ENCODE measurements at places on chromosomes 16 and 17.

GRCh38 chr16:75219838-75220237 is 1.1 kb downstream of the CTRB1 start:
- no peak for DNase-seq

DNA sequence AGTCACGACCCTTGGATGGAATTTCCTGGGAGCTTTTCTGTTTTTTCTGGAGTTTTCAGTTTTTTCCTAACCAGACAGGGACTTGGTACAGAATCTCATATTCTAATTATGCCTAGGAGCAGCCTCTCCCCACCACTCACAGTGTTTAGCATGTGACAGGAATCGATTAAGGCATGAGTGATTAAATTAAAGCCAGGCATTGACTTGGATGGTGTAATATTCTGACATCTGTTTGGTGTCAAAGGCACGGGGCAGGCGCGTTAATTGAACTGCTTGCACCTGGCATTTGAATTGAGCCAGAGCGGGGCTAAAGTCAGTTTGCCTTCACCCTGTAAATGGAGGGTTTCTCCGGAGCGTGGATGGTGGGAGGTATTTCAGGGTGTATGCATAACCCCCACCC is 11.9 kb downstream of the MAPT start:
- DNase-seq, result peak; percentile 14

DNA sequence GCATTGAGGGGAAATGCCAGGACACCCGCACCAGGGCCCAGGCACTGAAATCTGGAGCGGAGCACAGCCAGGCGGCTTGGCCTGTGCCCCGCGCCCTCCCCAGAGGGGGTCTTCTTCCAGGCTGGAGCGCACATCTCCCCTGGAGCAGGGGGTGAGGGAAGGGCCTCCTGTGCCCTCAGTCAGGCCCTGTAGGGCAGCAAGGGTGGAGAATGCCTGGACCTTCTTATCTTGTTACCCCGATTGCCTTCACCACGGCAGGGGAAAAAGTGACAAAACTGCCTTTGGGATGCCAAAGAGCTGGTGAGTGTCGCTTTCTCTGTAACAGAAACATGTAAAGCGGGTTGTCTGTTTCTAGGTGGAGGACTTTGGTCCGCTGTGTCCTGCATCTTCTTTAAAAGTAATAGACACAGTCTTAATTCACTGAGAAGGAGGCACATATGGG is 48.3 kb upstream of the BAHCC1 start:
- DNase-seq, result no peak

DNA sequence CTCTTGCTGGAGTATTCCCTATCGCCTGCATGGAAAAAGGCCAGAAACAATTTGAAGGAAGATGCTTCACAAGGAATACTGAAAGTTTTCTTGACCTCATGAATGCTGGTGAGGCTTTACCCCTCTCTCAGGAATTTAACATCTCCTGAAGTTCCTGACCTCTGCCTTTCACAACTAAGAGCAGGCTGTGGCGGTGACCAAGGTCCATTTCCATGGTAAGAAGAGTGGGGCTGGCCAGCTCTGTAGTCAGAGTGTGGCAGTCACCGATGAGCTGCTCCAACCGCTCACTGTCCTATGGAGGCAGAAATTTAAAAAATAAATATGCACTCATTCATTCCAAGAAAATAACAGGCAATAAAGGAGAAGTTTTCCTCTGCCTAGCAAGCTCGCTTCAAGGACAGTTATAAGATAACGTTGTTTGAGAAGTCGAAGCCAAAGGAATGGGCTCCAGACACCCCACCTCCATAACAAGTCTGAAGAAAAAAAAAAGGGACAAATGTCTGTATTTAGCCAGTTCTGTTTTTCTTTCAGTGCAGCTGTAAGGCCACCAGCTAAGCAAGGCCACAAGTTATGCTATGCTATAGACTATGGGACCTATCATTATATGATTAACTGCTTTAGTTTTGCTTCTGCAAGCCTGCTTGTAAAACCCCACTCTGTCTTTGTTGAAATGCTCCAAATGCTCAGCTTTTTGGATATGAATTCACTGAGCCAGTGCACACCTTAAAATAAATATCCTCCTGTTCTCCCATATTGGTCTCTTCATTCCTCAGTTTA is 6.0 kb upstream of the CCL4L2 start:
- DNase-seq, result no peak

DNA sequence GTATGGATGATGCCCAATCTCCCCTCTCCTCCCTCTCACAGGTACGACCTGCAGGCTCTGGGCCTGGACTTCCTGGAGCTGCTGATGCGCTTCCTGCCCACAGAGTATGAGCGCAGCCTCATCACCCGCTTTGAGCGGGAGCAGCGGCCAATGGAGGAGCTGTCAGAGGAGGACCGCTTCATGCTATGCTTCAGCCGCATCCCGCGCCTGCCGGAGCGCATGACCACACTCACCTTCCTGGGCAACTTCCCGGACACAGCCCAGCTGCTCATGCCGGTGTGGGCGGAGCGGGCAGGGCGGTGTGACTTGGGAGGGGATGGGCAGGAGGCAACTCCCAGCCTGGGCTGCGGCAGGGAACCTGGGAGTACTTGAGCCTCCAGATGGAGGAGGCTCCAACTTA is 18.1 kb downstream of the SPATA32 start:
- DNase-seq, result no peak

DNA sequence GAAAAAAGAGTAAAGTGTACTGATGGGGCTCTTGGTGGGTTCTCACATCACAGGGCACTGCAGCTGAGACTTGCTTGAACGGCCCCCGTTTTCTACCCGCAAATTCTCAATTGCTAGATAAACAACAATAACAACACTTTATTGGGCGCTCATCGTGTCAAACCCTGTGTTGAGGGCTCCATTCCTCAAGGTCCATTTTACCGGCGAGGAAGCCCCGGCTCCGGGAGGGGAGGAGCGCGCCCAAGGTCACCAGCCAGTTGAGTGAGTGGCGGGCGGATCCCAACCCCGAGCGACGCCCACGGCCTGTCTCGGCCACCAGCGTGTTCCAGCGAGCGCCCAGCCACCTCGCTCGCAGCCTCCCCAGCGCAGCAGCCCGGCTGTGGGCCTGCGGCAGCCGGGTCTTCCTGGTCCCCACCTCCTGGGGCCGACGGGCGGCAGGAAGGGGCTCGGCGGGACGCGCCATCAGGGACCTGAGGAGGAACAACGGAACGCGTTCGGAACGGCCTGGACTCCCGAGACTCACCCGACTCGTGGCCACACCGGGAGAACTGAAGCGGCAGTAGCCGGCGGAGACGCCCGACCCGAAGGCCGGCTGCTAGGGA is 373 bp downstream of the CMC2 start:
- no peak for DNase-seq

DNA sequence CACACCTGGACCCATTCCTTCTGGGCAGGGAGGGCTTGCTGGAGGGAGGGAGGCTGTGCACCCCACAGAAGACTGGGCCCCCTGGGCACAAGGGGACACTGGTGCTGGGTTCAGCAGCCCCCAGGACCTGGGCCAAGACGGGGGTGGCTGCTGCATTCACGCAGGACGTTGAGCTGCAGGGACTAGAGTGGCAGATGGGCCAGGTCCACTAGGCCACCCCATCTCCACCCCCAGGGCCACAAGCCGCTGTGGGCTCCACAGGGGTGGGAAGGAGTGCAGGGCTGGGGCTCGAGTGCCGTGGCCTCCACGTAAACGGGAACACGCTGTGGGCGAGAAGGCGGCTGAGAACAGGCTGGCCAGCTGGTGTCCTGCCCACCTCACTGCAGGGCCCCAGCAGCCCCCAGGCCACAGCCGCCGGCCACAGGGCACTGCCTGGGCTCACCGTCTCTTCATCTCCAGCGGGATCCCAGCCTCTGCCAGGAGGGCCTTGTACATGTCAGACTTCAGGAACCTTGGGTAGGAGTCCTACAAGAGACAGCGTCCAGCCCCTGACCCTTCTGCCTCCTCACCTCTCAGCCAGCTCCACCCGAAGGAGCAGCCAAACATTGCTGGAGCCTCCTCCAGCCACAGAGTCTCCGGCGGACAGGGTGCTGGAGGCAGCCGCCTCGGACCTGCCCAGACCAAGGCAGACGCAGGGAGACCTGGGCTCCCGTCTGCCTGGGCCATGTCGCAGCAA is 6.5 kb downstream of the RGS11 start:
- no peak for DNase-seq

- DNase-seq, result no peak
These were observed 25.4 kb downstream of the PLA2G10 start for GRCh38 chr16:14668556-14669223.

Measured in retina (tissue), 1 donor.